ENCODE measurements at places on chromosomes 2 and 18.

- DNase-seq, result no peak
Observed at GRCh38 chr2:238644095-238645081, 203.5 kb upstream of the TWIST2 start.

DNA sequence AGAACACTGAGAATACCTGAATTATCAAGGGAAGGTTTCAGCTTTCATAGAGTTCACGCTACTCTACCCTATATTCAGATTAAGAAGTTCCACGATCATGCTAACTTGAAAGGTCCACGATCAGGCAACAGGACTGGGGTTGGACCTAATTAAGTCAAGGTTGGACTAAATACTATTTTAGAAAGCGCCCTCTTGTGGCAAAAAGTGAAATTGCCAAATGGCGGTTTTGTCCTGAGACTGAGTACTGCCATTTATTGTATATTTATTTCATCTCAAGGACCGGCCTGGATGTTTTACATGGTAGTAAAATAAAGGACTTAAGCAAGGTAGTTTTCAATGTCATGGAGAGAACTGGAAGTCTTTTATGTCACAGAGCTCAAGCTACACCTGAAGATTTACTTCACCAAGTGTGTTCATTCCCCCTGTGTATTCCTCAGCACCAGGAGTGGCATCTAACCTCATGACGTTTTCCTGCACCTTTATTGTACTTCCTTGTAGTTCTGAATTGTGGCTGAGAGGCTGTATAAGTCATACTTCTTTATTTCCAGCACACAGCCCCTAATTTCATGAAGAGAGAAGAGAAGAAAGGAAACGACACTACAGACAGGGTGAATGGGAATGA, 56.8 kb downstream of the SRD5A2 start:
- peak; percentile 6 for DNase-seq

DNA sequence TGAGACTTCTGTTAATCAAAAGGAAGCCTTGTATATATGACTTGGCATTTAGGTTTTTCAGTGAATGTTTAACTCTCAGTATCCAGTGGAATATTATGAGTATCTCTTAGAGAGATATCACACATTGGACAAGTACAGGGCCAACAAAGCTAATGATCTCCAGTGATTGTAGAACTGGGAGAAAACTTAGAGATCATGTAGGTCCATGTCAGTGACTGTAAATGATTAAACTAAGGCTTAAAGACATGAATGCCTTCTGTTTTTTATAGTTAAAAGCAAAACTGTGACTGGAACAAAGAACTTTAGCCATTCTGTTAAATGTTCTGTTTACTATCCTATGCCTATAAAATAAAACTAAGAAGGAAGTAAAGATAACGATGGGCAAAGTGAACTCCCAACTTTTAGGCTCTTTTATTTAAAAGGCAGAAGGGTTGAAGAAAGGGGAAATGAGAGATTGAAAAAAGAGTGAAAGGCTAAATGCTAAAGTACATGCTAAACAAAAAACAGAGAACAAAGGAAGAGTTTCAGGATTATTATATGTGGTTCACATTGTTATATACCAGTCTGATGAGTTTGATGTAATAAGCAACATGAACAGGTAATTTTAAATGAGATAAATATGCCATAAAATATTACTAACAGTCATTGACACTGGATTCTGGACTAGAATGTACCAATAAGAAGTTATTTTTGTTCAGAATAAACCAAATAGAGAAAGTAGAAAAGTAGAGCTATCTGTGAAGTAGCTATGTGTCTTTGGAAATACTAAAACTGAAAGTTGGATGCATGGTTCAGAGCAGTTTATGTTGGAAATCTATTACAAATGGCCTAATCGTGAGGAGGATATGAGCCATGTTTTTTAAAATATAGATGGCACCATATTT, 37.1 kb upstream of the TNFRSF11A start:
- DNase-seq, result no peak

GRCh38 chr2:19312949-19313348, 45.5 kb downstream of the OSR1 start:
- no peak for DNase-seq

DNA sequence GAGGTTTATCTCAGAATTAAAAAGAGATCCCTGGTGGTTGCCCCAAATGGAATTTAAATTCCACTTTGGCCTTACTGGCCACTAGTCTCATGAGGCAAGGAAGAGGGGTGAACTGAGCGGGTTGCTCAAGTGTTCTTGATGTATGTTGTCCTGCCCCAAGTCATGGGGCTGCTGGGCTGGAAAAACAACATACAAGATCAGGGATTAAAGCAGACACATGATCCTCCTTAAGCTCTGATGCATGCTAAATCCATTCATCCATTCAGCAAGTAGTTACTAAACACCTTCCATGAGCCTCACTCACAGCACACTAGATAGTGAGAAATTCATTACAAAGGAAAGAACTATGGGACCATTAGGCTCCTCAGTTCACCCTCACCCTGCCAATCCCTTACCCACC, 196.3 kb downstream of the MREG start:
- no peak for DNase-seq

DNA sequence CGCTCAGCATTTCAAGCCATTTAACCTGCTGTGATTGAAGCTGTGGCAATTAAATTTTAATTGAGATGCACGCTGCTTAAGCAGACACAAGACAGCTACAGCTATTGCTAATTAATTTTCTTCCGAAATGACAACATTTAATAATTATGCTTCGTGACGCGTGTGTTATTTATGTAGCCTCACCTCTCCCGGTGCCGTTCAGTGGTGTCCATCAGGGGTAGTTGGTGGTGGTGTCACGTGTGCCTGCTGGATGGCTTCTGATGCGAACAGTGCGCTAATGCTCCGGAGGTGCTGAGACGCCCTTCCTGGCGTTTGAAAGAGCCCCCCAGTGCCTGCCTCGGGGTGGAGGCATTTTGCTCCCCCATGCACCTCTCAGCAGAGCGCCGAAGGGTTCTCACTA, 39.5 kb downstream of the GLI2 start:
- no peak for DNase-seq

DNA sequence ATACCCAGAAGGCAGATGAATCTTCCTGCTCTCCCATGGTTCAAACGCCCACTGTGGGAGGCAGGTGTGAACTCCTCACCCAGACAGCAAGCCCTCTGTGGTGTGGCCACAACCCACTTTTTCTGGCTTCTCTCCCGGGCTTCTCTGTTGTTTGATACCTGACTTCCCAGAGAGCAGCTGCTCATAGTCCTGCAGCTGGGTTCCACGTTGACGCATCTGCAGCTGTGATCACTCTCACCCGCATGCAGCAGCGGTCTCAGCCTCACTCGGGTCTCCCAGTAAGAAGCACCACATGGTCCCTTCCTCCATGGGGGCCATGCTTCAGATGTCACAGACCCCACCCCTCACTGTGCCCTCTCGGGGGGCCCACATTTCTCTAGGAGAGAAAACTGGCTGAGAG, 3.5 kb downstream of the ASPRV1 start:
- peak; percentile 71 for DNase-seq

- no peak for DNase-seq
Observed at GRCh38 chr18:23718243-23718720, 29.0 kb downstream of the LAMA3 start.

- DNase-seq, result no peak
Observed at GRCh38 chr2:157720504-157720903, 91.8 kb upstream of the ACVR1C start.

DNA sequence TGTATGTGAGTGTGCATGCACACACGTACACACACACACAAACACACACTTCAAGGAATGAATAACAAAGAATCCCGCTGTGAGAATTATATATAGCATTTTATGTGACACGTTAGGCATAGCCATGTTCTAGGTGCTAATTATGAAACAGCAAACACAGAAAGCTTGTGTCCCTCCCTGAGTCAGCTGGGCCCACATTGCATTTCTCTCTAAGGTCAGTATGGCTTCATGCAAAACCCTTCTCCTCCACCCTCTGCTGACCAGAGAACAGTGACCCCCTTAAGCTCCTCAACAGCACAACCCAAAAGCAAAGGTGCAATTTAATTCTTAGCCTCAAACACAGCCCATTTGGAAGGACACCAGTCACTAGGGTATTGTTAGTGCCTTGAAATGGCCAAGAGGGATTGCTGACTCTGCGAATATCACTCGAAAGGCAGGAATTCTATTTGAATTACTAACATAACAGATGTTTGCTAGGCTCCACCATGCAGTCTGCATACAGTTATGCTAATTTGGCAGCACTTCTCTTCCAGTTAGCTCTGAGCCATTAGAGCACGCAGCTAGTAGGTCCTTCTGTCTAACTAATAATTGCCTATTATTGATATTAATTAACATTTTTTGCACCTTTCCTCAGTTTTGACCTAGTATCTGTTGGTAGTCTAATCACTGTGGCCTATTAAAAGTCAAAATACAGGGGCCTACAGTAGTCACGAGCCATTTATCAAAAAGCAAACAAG, 149.0 kb downstream of the LNPK start:
- DNase-seq, result no peak

GRCh38 chr2:67243919-67244318, 153.2 kb upstream of the ETAA1 start:
- no peak for DNase-seq

DNA sequence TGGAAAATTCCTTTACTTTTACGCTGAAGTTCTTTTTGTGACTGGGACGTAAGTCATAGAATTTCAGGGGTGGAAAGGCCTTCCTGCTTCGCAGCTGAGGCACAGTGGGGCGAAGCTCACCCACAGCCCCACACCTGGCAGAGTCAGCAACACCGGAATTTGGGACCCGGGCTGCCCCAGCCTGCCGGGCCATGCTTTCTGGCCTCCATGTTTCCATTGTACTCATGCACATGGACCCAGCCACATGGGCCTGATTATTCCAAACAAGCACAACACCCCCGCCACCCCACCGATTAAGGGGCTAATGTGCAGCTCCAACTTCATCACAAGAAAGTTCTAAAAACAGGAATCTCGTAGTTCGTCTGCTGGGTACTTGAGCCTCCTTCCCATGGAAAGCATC, 82.5 kb downstream of the CABLES1 start:
- no peak for DNase-seq

DNA sequence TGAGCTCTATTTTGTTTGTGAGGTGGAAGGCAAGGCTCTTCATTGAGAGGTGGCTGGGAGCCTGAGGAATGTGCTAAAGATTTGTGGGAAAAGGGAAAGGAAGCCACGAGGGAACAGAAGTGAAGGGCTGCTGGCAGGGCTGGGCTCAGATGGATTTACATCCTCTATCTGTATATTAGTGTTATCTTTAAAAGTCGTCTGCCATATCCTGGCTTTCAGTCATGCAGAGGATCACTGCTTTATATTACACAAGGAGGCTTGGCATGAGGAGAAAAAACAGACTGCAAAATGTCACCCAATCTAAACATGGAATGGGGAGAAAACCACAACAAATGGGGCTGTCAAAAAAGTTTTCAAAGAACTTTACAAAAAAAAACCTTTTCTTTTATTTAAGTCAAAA, 434.4 kb downstream of the HRH4 start:
- DNase-seq, result no peak

DNA sequence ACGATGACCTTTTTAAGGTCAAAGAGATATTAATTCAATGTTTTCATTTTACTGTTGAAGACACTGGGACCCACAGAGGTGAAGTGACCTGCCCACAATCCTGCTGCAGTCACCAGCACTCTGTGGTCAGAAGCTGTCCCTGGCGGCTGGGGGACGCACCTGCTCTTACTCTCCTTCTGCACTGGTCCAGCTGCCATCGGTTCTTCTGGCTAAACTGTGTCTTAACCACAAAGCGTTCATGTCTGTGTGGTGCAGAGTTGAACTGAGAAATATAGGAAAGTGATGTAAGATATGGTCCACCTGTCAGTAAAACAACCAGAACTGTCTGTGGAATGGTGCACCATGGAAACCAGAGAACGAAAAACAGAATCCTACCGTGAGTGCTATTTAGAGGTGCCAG, 44.9 kb upstream of the SMIM21 start:
- DNase-seq, result no peak

- no peak for DNase-seq
Observed at GRCh38 chr18:59142274-59142673, 2.6 kb downstream of the SEC11C start.

DNA sequence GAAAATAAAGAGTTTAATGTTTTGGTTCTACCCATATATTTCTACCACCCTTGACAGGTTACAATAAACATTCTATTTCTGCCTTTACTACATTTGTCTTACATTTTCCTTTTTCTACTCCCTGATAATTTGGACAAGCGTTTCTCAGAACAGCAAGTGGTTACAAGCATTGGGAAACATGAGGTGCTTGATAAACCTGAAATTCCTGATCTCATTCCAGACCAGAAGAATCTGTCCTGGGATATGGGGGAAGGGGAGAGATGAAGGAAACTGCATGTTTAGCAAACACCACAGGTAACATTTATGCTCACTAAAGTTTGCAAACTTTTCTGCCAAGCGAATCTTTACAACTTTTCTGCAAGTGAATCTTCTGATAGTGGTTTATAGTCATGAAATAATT, 28.3 kb upstream of the DSC1 start:
- no peak for DNase-seq

GRCh38 chr2:239106314-239106908, 258.5 kb downstream of the TWIST2 start:
- no peak for DNase-seq

- DNase-seq, result no peak
Observed at GRCh38 chr2:33494155-33494779, 17.8 kb downstream of the RASGRP3 start.

Data from SHP77 treated with DMSO at 0.1 percent for 48 hours (cell line).